ENCODE measurements at places on chromosomes 2 and 18.

DNA sequence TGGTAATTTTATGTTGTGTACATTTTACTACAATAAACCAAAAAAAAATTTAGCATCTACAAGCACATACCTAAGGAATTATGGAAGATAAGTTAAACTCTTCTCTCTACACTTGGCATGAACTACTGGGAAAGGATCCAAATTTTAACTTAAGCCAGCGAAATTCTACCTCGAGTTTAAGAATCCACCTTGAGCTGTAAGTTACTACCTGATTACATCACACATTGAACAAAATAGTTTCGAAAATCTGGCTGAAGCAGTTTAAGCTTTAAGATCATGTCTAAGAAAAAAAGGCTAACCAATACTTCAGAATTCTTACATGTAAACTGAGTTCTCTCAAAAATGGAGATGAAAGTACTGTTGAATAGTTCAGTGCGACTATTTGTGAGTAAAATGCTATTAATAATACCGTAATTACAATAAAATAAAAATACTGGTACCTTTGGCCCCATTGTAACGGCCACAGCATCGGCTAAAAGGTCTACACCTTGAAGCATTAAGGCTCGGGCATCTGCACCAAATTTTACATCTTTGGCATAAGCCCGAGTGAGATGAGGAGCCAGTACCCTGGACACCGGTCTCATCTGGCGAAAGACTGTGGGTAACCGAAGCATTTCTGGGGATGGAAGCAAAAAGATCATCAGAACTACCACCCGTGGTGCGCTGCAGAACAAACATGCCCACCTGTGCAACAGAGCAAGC is 1.3 kb downstream of the HSPD1 start:
- DNase-seq: no peak

- no peak for DNase-seq
Measured at GRCh38 chr2:127376257-127376656, 11.5 kb downstream of the MAP3K2 start.

DNA sequence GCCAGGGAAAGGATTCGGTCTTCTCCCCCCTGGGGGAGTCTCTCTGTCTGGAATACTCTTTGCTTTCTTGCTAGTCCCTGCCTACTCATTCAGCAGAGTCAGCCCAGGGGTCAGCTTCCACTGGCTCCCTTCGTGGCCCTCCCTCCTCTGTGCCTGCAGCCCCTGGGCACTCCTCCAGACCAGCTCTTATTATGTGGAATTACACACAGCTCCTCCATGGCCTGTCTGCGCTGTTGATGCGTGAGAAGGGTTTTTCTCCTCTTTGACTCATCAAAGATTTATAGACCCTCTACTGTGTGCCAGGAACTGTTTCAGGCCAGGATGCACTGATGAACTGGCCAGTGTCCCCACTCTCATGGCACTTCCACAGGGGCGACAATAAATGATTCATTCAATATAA is 44.4 kb downstream of the ST8SIA5 start:
- DNase-seq: no peak

GRCh38 chr2:183186296-183186695 is 62.1 kb downstream of the NUP35 start:
- DNase-seq: no peak

DNA sequence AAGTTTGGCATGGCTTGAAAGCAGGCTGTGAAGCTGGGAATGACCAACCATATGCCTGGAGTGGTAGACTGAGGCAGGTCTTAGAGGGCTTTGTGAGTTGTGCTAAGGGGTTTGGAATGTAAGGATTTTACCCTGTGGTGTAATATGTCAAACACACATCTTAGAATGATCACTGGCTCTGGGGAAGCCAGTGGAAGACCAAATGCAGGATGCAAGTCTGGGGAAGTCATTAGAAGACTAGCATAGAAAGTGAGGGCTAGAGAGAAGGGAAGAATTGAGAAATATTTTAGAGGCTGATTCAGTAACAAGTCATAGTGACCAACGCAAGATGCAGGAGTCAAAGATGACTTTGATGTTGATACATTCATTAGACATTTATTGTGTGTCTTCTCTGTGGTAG is 3.5 kb upstream of the FHOD3 start:
- DNase-seq: no peak

DNA sequence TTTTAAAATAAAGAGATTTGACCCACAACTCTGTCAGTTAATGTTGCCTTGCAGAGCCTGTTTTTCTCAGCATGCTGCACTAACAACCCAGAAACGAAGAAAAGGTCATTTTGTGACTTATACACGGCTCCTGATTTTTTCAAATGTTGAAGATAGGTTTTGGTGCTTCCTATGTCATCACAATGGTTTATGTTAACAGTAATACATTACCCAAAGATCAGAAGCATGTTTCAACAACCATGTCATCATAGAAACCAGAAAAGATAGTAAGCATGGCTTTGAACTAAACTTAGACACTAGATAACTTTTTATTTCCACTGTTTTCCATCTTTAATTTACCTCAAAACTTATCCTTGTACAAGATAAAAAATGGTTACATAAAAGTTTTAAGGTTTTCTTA is 10.1 kb downstream of the BAZ2B start:
- no peak for DNase-seq

GRCh38 chr2:121075641-121076497 is 209.1 kb downstream of the TFCP2L1 start:
- DNase-seq: no peak

DNA sequence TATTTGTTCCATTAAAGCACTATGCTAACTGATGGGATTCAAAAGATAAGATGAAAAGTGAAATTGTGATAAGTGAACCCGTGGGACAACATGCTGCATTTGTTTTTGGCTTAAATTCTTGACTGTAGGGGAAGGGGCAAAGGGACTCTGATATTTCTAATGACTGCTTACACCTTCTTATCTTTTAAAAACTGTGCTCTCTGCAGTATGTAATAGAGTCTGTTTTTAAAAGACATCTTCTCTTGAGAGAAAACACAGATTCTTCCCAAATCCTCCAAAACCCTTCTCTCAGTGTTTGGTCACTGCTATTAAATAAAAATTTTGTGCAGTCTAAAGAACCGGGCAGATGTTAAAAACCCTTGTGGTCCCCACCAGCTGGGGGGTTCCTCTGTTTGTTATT is 327.8 kb upstream of the FANCL start:
- no peak for DNase-seq

GRCh38 chr2:10432311-10433181 is 15.6 kb downstream of the ODC1 start:
- DNase-seq: no peak

DNA sequence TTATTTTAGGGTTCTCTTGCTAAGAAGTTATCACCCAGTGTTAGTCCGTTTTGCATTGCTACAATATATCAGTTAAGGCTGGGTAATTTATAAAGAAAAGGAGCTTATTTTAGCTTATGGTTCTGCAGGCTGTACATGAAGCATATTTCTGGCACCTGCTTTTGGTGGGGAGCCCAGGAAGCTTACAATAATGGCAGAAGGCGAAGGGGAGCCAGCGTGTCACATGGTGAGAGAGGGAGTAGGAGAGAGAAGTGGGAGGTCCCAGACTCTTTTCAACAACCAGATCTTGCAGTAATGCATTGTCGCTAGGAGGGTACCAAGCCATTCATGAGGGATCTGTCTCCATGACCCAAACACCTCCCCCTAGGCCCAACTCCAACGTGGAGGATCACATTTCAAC is 688.8 kb upstream of the PIK3C3 start:
- DNase-seq: no peak

GRCh38 chr2:70738159-70738558 is 29.8 kb downstream of the ADD2 start:
- DNase-seq: no peak

DNA sequence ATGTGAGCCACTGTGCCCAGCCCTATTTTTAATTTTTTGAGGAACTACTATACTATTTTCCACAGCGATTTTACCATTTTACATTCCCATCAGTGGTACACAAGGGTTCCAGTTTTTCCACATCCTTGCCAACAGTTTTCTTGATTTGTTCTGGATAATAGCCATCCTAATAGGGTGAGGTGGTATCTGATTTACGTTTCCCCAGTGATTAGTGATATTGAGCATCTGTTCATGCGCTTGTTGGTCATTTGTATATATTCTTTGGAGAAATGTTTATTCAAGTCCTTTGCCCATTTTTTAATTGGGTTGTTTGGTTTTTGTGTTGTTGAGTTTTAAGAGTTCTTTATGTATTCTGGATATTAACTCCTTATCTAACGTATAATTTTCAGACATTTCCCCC is 20.8 kb downstream of the TTC39C start:
- no peak for DNase-seq

DNA sequence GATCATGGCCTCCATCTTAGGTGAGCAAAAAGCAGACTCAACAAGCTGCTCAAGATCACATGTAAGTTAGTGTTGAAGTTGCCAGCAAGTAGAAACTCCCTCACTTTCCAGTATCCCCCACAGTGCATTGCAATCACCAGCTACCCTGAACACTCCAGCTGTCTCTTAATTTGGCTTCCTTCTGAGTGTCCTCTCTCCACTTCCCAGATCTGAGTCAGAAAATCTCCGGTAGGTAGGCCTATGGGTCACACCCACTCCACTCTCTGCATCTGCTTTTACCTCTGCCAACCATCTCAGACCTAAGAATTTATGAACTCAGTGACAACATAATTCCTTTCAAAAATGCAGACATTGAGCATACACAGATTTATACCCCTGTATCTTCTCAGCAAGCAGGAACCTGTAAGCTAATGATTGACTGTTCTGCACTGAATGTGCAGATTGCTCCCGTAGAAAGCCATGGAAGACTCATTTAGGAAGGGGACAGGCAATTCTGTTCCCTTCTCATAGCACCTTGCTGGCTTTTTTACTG is 656.9 kb downstream of the EPHA4 start:
- DNase-seq: no peak
